ENCODE measurements at places on chromosomes 1 and 21.

- no peak for DNase-seq
These were observed 2.3 kb upstream of the SCYL3 start for GRCh38 chr1:169896013-169896412.

DNA sequence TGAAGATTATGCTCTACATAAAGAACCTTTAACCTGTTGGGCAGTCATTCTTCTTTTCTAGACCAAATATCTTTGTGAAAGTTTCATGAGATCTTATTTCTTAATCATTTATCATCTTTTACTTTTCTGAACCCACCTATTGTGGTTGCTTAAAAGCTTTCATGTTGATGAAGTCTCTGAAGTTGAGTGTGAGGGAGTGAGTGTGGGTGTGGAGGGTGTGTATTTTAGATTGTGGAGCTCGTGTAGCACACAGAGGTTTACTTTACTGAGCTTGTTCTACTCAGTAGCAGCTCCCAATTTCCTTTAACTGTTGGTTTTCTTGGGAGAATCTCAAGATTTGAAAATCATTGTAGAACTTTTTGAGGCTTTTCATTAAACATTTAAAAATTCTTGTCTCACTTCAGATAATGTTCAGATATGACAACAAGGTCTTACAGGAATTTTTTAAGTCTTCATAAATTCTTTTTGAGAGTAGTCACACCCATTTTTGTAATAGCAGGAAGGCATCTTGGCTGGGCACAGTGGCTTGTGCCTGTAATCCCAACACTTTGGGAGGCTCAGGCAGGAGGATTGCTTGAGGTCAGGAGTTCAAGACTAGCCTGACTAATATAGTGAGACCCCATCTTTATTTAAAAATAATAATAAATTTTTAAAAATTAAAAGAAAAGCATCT lies 17.0 kb downstream of the SRRM1 start:
- DNase-seq: no peak

- DNase-seq: peak; percentile 53
These were observed 982 bp upstream of the TRIM17 start for GRCh38 chr1:228417483-228418203.

DNA sequence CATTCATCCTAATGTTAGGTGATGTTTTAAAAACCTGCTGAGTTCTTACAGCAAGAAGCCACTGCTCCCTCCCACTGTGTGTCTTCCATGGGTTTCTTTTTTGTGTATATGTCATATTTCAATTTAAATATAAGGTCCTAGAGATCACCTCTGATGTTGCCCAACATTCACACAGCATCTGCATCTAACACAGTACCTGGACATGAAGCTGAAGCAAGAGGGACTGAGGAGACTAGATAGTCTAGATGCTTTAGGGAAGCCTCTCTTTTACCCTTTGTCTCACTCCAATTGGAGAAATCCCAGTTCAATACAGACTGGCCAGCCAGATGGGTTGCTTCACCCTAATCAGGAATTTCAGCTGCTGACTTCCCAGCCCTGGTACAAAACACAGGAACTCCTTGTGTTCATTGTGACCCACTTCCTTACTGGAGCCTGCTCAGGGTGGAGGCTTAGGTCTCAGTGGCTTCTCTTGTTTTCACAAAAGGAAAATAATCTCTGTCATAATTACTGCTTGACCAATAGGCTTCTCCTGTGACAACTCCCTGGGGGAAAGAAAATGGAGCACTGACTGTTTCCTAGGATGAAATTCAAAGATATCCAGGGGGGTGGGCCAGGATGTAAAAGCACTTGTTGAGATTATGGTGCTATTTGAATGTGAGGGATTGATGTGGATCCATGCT lies 17.3 kb downstream of the BTG2 start:
- DNase-seq: no peak

DNA sequence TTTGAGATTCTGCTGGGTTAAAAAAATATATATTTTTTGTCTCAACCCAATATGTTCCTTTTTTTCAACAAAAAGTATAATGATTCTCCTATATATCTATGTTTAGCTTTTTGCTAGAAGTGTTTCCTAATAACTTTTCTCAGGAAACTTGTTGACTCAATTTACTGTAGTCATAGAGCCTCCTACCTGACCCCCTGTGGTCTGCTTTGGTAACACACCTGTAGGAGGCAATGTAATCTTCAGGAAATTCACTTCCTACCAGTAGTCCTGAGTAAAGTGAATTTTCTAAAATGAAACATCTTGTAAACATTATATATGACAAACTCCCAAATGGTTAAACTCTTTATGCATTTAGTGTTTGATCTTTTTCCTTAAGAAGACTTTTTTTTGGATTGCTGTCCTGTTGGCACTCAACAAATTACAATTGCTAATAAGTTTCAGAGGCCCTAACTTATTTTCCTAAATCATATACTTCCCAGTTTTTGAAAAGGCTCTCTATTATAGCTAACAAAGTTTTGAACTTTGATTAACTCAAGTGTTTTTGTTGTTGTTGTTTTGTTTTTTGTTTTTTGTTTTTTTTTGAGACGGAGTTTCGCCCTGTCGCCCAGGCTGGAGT lies 118.3 kb downstream of the OLFML2B start:
- DNase-seq: peak; percentile 60

DNA sequence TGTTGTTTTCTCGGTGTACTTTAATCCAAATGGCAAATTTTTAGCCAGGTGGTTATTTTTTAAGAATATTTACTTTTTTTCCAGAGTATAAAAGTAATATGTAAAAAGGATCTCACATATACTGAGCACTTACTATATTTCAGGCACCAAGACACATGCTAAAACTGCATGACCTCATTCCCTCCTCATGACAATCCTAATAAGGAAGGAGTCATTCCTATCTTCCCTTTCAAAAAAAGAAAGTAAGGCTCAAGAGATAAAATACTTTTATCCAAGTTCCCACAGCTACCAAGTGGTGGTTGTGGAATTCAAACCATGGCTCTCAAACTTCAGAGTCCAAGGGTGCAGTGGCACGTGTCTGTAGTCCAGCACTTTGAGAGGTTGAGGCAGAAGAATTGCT lies 19.4 kb downstream of the ATP2B4 start:
- no peak for DNase-seq

GRCh38 chr21:36700971-36701755 lies 2.2 kb downstream of the SIM2 start:
- DNase-seq: peak; percentile 44

DNA sequence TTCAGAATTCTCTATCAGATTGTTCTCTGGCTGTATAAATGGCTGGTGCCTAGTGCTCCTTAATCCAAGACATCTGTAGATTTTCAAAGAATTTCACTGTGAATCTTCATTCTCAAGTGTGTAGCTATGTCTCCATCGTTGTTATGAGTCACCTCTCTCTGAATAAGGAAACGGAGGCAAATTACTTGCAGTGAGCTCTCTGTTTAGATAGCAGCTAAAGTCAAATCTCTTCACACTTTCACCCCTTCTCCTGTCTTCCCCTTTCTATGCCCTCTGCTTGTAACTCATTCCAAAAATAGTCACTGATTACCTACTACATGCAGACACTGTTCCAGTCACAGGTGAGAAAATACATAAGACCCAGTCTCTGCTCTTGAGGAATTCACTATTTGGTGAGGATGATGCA lies 39.7 kb downstream of the CHML start:
- no peak for DNase-seq

DNA sequence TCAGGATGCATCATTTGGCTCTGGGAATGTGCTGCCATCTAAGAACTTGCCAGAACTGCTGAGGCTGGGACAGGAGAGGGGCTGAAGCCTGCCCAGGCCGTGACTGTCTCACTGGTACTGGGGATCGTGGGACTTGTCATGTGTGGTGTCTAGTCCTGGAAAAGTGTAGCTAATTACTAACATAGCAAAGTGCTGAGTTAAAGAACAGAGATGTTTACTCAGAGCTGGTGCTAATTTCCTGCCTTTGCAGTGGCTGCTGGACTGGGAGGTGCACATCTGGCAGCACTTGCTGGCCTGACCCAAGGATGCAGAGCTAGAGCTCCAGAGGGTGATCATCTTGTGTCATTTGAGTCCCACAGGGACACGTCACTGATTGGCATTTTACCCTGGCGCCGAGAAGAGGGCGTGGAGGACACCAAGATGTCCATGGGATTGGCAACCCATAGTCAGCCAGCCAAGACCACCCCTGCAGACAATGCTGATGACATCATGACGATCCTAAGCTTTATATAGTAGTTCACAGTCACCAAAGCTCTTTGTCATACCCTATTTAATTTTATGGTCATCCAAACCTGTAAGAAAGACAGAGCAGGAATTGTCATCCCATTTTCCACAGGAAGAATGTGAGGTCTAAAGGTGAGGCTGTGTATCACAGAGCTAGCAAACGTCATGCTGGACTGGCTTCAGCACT lies 110.1 kb upstream of the SLC44A3 start:
- DNase-seq: no peak

DNA sequence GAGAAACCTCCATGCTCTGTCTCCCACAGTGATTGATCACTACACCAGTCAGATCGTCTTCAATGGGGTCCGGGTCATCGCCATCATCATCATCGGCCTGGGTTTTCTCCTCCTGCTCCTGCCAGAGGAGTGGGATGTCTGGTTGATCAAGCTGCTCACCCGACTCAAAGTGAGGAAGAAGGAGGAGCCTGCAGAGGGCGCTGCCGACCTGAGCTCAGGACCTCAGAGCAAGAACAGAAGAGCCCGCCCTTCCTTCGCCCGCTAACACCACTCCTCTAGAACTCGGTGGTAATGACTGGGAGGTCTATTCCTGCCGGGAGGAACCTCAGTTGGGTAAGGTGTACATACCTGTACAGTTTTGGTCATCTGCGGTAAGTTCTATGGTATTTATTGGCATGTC lies 50.3 kb upstream of the COA6 start:
- peak; percentile 54 for DNase-seq

DNA sequence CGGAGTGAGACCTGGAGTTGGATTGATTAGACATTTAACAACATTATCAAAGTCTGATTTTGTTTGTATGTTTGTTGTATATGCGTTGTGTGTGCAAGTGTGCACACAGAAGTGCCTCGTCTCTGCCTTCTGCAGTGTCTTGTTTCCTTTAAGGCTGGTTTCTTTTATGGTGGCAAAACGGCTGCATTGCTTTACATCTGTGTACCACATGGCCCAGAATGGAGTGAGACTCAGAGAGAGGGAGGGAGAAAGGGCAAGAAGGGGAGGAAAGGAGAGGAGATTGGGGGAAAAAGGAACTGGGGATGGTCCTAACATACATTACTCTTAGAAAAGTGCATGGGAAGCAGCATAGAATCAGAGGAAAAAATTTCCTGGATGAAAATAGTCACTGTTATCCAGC lies 99.7 kb upstream of the WLS start:
- DNase-seq: no peak

GRCh38 chr1:86546787-86547221 lies at the start of gene CLCA4:
TSS of gene CLCA4 (plus strand) at chr1:86547078. CDS start at chr1:86547120, 42 bp downstream.
- DNase-seq: no peak

DNA sequence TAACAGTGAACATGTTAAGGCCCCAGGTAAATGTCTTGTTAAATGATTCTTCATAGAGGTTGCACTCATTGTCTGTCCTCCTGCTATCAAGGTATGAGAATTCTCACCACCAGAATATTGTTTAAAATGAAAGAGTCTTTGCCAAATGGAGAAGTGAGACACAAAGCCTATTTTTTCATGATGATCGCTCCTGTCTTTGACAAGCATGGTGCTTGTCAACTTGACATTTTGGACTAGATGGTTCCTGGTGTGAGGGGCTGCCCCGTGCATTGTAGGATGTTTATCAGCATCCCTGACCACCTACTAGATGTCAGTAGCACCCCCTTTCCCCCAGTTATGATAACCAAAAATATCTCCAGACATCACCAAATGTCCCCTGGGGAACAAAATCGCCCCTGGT lies 65.6 kb downstream of the MDM4 start:
- DNase-seq: no peak

DNA sequence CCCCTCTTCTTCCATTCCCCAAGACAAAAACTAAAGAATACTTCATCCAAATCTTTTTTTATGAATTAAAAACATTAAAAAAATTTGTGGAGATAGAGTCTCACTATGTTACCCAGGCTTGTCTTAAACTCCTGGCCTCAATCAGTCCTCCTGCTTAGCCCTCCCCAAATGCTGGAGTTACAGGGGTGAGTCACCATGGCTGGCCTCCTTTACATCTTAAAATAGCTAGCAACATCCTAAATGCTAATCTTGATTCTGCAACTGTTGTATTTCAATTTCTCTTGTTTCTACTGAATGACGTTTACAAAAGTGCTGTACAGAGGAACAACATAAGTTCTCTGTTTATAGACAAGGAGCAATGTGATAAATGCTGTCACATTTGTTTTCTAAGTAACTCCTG lies 483.5 kb downstream of the ADGRL2 start:
- DNase-seq: no peak

DNA sequence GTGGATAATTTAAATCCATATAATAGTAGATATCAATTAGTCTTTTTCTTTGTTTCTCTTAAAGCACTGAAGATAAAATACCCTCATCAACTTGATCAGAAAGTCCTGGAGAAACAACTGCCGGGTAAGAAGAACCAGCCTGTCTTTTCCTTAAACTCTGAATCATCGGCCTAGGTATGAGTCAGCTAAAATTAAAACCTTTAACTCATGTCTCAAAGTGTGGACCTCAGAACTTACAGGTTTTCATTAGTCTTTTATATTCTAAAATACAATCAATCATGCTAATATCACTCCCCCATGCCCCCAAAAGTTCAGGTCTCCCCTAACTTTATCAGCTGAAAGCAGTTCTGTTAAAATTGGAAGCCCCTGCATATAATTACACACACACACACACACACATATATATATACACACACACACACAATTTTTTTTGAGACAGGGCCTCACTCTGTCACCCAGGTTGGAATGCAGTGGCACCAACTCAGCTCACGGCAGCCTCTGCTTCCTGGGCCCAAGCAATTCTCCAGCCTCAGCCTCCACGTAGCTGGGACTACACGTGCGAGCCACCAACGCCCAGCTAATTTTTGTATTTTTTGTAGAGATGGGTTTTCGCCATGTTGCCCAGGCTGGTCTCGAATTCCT lies 61.3 kb downstream of the B3GALNT2 start:
- DNase-seq: no peak

DNA sequence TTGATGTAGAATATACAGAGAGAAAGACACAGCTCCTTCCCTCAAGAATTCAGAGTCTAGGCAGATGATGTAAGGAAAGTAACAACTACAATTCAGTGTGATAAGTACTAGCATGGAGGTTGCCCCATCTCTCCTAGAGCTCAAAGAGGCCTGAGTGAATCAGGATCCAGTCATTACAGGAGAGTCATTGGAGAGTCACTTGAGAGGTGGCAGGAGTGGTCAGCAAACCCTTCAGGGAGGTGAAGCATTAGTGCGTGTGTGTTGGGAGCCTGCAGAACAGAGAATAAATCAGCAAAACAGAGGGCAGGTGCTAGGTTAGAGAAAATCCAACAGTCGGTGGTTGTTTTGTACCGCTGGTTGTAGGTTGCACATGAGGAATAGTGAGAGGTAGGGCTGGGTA lies 46.1 kb downstream of the GRIK1 start:
- no peak for DNase-seq

DNA sequence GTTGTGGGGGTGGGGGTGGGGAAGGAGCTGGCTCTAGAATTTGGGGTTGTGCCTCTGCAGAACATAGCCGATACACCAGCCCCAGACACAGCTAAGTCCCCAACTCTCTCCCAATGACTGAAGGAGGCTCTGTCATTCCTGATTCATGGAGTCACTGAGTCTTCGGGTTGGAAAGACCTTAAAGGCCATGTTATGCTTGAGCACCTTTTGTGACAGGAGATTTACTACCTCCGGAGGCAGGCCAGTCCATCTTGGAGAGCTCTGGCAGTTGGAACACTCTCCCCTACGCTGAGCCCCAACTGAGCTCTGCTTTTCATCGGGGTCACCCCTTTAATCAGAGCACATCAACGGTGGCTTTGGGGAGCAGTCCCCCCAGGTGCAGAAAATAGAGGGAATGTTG lies 284.4 kb upstream of the GJB5 start:
- DNase-seq: no peak

Data from Calu3 (cell line).